Astrocyte of the cerebellum (primary cell): ENCODE measurements at places on chromosomes 3 and 15.

GRCh38 chr15:44231842-44232241, 36.8 kb upstream of the FRMD5 start:
- DNase-seq, result no peak

- no peak for DNase-seq
These were observed 175.6 kb downstream of the AGBL1 start for GRCh38 chr15:86255247-86255646.

DNA sequence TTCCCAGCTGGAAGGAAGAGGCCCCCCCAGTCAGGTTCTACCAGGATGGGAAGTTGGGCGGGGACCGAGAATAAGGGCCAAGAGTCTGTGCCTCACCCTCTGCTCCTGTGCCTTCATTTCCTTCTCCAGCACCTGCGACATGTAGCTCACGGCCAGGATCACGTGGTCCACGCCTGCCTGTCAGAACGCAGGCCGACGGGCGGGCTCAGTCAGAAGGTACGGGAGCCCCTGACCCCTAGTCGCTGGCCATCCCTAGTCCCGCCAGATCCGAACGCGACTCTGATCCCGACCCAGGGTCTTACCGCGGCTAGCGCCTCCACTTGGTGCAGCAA, 489 bp downstream of the GMPPB start:
- no peak for DNase-seq

DNA sequence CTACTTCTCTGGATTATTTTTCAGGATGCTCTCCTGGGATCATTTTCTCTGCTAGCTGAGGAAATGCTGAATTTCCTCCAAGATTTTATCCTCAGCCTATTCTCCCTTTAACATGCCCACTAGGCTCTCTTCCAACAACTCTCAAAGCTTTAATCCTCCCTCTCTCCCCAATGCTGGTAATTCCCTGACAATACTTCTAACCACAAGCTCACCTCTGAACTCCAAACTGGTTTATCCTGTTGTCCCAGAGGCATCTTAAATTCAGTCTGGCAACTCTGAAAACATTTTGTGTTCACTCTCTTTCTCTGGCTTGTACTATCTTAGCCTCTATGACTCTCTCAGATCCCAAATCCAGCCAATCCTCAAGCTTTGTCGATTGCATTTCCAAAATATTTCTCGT, 490.3 kb downstream of the MECOM start:
- no peak for DNase-seq

DNA sequence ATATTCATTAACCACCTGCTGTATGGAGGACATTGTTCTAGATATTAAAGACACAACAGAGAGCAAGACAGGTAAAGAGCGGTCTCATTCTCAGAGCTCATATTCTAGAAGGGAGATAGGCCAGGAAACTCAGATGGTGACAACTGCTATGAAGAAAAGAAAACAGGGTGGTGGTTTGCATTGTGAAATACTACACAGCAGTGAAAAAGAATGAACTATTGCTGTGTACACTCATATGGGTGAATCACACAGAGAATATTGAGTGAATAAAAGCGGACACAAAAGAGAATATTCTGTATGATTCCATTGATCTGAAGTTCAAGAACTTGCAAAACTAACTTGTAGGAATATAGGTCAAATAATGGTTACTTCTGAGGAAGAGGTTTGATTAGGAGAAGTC, 76.7 kb downstream of the TOP2B start:
- DNase-seq, result no peak

DNA sequence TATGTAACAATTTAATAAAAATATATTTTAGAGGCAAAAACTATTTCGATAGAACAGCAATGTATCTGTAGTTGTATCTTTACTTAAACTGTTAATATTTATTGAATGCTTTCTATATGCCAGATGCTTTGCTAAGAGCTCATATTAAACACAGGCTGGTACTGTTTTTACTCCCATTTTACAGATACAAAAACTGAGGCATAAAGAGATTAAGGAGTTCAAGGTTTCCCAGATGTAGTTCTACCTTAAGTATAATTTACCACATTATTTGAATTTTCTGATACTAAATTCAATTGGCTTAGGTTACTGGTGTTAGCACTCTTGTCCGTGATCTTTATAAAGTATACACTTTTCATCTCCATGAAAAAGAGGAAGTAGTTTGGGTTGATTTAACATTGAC, 149.8 kb downstream of the ROBO2 start:
- no peak for DNase-seq

DNA sequence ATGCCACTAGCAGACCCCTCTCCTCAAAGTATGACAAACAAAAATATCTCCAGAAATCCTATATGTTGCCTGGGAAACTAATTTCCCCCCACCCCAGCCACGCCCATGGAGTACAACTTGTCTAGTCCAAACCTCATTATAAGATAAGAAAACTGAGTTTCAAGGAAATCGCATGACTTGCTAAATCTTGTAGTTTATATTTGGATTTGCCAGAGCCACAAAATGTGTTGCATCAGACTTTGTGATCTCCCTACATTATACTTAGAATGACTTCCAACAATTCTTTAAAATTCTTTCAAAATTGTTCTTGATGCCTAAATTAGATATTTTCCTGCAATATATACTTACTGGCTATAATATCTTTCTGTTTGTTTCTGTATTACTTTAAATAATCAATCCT, 1034.4 kb downstream of the IGSF11 start:
- no peak for DNase-seq

- no peak for DNase-seq
These were observed 5.5 kb downstream of the DIS3L start for GRCh38 chr15:66298803-66299251.

DNA sequence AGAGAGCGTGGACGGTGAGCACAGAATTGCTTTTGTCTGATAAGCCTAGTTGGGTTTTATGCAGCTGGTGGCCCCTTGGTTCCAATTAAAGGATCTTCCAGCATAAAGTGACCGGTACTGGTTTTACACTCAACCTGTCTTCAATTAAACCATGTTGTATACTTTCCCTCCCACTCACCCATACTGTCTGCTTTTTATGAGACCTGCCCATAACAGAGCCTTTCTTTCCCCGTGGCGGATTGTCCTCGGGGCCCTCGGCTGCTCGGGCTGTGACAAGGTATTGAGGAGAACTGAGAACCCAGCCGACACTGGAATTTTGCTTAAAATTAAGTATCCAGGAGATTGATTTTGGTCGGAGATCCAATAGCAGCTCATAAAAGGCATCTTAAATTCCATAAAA, 98.4 kb downstream of the TMEM266 start:
- no peak for DNase-seq

DNA sequence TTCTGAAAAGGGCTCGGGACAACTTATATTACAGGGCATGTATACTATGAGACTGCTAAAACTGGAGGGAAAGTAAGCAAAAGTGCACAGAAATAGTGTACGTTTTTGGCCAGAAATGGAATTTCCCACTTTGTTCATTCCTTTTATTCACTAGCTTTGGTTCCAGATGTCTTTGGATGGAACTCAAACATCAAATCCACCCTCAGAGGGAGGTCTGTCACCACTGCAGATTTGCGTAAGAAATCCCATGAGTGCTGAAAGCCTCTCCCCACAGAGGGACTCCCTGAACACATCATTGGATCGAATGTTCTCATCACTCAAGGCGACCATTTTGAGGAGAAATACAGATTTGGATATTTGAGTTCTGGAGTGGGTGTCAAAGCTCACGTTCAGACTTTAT, 71.6 kb downstream of the FEM1B start:
- no peak for DNase-seq

- no peak for DNase-seq
These were observed 86.4 kb upstream of the WNT7A start for GRCh38 chr3:13966302-13966701.

GRCh38 chr3:124395584-124396338, 334.5 kb upstream of the UMPS start:
- DNase-seq, result no peak

- peak; percentile 5 for DNase-seq
These were observed 55.7 kb downstream of the PCCB start for GRCh38 chr3:136305879-136306278.

DNA sequence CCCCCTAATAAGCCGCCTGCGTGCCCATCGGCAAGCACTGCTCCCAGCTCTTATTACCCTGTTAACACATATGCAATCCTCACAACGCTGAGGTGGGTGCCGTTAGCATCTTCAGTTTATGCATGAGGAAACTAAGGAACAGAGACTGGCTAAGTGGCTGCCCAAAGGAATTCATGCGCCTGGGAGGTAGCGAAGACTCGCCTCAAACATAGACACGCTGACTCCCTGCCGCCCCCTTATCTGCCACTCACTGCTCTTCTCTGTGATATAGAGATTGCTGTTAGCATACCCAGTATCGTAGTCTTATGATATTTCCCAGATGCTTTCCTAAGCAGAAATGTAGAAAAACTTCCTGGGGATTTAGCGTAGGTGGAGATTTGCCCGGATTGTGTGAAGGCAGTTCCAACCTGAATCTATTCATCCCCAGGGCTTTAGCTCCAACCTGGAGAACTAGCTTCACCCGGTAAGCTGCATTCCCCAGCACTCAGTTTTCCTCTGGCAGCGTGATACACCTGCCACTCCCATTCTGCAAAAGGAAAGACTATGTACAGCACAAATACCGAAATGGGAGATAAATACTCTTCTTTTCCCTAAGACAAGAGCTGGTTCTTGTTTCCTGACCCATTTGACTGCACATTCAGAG, 23.7 kb upstream of the CD47 start:
- no peak for DNase-seq

GRCh38 chr3:55160241-55160983, 232.6 kb upstream of the LRTM1 start:
- peak; percentile 100 for DNase-seq

GRCh38 chr3:103629391-103629790, 1194.6 kb downstream of the ZPLD1 start:
- no peak for DNase-seq

- DNase-seq, result peak; percentile 82
These were observed 9.7 kb downstream of the STOML1 start for GRCh38 chr15:73982222-73982962.

GRCh38 chr3:99526921-99527320, 111.5 kb upstream of the COL8A1 start:
- DNase-seq, result no peak

- no peak for DNase-seq
These were observed 2.1 kb downstream of the ITGA11 start for GRCh38 chr15:68429691-68430470.

DNA sequence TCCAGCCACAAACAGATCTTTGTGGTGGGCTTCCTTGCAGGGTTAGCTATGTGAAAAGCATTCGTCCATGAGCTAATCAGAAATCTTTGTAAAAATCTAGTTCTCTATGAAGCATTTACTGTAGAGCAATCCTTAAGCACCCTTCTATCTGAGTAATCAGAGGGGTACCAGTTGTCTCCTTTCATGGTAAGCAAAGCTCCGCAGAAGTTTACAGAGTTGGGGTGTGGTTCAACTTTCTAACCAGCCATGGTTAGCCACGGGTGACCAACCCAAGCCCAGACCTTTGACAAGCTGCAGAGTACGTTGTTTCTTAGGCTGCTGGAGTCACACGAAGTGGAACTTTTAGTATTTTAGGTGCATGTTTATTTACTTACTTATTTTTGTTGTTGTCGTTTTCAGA, 77.4 kb downstream of the FLNB start:
- DNase-seq, result no peak

DNA sequence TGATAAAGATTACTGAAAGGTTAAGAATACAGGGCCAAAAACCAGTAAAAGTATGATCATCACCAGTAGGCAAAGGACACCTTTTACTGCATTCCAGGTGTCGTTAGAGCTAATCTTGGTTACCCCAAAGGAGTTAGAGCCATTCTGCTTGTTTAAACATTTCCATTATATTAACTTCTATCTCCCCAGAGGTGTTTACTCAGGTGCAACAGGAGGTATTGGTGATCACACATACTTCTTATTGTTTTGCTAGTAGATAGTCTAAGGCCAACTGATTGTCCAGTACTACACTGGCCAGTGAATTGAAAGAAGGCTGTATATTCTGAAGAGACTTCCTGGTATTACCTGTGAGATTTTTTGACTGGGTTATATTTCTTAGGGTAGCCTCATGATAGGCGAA, 22.8 kb downstream of the MKRN3 start:
- no peak for DNase-seq
